NCI-H187 treated with DMSO at 0.1 percent for 48 hours (cell line): ENCODE measurements at places on chromosomes 7 and 10.

GRCh38 chr10:114682121-114682520, 24.0 kb upstream of the ABLIM1 start:
- DNase-seq = no peak

DNA sequence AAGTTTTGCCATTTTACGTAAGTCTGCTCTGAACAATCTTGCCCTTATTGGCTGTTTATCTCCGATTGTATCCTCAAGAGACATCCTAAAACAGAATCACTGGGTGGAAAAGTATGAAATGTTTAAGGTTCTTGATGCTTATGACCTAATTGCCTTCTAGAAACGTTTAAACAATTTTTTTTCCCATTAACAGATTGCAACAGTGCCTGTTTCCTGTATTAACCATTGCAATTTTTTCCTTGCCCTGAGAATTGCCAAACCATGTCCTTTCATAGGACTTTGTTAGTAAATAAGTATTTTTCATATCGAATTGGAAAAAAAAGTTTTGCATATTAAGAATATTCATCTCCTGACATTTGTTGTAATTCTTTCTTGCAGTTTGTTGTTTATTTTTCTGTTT, 639.8 kb downstream of the INHBA start:
- DNase-seq = no peak

GRCh38 chr10:71188201-71188600, 24.2 kb upstream of the UNC5B start:
- DNase-seq = no peak

DNA sequence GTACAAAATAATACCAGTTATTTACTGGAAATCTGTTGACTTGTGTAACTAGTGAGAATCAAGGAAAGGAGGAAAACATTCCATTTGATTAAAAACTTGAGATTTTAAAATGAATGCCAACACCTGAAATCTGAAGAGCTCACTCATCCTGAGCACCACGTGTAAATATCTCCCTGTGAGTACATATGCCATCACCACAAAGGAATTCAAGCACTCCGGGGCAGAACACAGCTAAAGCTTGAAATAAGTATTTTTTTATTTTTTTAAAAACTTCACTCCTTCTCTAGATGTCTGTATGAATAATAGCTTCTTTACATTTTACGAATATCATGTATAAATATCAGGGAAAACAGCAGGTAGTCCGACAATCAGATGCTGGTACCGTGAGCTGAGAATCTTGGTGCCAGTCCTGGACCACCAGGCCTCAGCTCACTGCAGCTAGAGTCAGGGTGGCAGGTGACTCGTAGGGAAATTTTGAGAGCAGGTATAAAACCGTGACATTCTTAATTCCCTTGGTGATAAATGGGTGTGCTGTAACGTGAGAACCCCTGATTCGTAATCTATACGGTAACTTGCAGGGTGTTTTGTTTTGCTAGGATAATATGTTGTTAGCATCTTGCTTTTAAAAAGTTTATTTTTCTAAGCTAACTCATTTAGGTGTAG, 12.7 kb downstream of the LMTK2 start:
- no peak for DNase-seq

DNA sequence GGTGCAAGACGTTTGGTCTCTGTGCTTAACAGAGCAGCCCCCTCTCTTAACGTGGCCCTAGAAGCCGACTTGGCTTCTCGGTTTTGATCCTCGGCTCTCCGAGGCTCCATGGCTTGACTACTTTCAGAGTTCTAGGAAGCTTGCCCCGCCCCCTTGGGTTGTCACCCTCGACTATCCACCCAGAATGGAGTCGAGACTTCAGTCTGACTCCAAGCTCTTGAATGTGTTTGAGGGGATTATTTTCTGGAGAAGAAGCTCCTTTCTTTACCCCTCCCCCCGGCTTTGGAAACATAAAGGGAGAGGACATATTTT, 448 bp downstream of the SEC24C start:
- no peak for DNase-seq
